ENCODE measurements at places on chromosomes 12 and 14.

DNA sequence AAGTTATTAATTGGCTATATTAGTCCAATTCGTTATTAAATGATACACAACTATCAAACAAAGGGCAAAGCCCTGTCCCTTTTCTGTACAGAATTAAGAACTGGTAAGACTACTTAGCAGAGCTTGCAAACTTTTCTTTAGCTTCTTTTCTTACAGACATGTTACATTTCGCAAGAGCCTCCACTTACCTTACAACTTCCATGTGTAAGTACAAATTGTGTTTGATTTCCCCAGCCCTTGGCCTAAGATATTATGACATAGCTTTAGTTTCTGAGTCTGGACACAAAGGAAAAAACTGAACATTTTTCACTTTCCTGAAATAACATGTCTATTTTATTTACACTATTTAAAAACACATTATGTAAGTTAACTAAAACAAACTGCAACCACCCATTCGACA lies 1.7 kb downstream of the ATF7 start:
- no peak for DNase-seq

- no peak for DNase-seq
Observed at GRCh38 chr14:35847636-35848035, 21.5 kb downstream of the BRMS1L start.

GRCh38 chr12:110338754-110339153 lies 57.7 kb downstream of the ATP2A2 start:
- no peak for DNase-seq

GRCh38 chr14:104356020-104356737 lies 217.8 kb downstream of the KIF26A start:
- DNase-seq, result no peak

DNA sequence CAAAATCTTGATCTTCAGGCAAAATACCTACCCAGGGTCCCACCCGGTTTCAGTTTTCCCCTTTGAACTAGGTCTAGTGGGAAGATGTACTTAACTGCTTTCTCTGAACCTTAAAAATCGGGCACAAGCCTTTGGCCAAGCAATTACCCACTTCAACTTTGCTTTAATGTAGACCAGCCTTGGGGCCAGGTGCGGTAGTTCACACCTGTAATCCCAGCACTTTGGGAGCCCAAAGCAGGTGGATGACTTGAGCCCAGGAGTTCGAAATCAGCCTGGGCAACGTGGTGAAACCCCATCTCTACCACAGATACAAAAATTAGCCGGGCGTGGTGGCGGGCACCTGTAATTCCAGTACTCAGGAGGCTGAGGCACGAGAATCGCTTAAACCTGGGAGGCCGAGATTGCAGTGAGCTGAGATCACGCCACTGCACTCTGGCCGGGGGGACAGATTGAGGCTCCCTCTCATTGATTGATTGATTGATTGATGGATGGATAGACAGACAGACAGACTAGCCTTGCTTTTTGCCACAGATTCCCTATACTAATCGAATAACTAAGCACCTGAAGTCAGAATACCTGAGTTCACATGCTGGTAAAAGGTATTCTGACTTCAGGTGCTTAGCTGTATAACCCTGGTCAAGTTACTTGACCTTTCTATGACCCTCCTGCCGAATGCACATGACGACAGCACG lies 1.9 kb downstream of the CLIP1 start:
- no peak for DNase-seq
